ENCODE measurements at places on chromosomes 6 and 20.
A peak's percentile ranks its signal among the peaks of the same experiment; 100 is the strongest.

DNA sequence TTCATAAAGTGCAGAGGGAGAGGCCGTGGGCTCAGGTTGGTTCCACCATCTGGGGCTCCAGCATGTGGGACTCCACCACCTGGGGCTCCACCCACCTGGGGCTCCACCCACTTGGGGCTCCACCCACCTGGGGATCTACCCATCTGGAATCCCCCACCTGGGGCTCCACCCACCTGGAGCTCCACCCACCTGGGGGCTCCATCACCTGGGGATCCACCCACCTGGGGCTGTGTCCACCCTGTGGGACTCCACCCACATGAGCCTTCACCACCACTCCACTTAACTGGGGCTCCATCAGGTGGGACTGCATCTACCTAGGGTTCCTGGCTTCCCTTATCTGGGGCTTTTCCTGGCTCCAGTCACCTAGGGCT, 226.0 kb upstream of the CDYL start:
- DNase-seq = peak; percentile 53

DNA sequence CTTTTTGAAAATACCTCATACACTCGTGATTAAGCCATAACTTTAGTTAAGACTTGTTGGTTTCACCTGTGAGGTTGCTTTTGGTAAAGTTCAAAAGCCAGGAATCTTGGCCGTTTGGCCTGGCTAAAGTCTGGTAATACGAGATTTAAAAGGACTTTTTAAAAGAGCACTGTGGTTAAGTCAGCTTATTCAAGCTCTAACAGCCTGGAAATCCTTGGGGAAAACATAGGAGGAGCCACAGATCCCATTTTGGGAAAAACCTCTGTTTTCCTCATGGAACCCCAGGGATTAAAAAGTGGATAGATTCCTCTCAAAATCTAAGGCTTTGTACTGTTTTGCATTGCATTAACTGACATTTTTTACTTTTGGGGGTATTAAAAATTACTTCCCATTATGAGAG, 13.7 kb upstream of the SLC22A16 start:
- DNase-seq = no peak

GRCh38 chr20:60869625-60870024, 382.4 kb upstream of the CDH4 start:
- no peak for DNase-seq

DNA sequence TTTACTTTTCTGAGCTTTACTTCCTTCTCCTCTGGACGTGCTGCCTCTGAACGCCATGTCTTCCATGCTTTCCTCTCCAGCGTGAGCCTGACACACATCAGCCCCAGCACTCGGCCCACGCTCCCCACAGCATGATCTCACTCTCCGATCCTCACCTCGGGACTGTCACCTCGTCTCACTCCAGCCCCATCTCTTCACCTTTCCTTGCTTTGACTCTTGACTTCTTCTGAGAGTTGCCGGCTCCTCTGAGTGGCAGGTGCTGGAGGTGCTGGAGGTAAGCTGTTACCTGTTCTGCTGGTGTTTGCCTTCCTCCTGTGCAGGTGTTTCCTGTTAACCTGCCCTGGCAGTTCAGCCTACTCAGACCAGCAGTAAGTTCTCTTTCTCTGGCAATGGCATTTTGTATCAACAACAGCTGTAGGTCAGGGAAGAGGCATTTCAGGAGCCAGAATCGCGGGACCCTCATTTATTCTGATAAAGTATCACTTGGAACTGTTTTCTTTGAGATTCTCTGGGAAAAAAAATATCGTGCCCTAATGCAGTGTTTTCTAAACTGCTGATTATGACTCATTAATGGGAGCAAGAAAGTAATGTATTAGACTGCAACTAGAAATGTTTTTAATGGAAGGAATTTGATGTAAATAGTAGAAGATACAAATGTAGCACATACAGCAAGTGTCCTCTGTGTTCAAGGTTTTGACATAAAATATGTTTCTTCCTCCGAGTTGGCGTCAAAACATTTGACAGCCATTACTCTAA, 106.5 kb downstream of the ARID1B start:
- DNase-seq = no peak

DNA sequence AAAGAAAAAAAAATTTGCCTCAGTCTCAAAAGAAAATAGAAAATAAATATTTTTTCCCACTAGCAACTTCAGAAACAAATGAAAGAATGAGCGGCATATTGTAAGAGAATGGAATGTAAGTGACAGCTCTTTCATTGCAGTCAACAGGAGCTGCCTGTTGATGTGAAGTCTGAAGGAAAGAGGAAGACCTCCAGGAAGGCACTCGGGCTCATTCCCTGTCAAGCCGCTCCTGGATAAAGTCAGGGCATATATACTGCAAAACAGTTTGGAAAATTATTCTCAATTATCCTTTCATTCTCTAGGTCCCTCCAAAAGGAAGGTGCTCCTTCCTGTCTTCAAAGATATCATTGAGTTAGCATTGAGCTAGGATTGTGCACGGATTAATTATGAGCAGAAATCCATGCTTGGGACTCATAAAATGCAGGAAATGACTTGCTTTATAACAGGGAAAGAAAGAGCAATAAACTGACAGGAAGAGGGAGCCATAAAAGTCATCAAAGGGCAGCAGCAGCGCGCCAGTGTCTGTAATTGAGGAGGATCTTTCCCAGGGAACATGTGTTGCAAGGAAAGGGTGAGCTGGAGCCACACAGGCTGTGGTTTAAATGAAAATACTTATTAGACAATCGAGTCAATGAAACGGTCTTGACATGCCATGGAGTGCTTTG, 218.2 kb downstream of the C6orf118 start:
- no peak for DNase-seq

GRCh38 chr6:33321227-33321626, 3.7 kb upstream of the ZBTB22 start:
- DNase-seq = no peak

DNA sequence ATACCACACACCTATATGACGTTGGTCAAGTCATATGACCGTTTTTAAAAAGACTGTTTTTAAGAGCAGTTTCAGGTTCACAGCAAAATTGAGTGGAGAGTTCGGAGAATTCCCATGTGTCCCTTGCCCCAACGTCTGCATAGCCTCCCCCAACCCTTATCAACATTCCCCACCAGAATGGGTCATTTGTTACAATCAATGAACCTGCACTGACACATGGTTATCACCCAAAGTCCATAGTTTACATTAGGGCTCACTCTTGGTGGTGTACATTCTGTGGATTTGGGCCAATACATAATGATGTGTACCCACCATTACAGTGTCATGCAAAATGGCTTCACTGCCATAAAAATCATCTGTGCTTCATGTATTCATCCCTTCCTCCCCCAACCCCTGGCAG, 52.0 kb downstream of the ZBTB2 start:
- DNase-seq = no peak

DNA sequence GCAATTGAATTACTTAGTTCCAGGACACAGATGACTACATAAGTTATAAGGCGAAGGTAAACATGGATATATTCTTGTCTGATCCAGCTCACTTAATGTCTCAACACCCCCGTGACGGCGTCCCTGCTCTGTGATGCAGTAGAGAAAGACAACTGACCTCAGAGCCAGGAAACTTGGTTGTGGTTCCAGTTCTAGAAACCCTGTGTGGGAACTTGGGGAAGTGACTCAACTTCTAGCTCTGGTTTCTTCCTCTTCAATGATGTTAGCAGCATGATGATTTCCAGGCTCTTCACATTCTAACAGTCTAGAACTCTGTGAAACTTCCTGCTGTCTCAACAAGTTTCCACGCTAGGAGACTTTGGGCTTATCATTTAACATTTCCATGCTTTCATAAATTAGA, 18.4 kb downstream of the LAMA4 start:
- no peak for DNase-seq

DNA sequence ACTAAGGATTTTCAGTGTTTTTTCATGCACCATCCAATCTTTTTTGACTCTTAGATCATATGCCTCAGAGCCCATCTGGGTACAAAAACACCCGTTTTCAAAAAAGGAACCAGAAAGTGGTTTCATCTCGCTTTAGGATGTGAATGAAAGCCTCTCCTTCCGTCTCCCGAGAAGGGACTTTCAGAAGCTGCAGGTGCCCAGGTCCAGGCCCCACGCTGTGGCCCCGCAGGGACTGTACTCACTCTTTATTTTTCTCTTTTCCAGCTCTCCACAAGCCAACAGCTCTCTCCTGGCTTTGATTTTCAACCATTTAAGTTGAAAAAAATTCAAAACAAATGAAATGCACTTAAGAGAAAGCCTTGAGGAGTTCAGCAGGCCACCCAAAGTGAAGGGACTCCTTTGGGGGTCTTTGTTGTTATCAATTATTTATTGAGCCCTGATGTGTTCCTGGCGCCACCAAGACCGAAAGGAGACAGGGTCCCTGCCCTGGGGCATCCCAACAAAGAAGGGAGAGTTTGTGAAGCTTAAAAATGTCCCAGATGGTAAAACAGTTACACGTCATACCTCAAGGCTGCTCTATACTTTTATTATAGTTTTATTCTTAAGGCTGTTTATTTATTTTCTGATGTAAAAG, 467.3 kb downstream of the PREX1 start:
- DNase-seq = no peak

- no peak for DNase-seq
These were observed 20.7 kb downstream of the ABHD12 start for GRCh38 chr20:25369971-25370370.

DNA sequence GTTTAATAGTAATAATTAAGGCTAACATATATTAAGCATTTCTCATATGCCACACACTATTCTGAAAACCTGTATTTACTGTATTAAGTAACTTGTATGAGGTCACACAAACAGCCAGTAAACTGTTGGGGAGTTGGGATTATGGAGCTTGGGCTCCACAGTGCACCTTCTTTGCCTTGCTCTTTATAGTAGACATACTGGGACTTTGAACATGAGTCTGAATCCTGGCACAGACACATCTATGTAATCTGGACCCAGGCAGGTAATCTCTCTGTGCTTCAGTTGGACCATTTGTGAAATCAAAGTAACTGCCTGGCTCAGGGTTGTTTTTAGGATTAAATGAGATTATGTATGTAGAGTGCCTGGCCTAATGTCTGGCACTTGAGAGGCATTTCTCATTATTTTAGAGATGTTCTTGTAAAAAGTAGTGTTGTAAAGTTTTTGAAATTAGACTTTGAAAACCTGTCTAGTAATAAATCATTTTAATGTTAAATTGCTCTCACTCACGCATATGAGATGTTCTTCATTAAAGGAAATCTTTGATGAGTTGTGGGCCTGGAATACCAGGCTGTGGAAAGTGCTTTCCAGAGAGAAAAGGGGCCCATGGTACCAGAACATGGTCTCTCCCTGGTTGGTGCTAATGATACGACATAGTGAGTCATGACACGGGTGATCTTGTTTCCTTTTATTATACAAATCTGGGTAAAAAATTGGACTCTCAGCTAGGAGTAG, 34.3 kb downstream of the LRRC1 start:
- no peak for DNase-seq

GRCh38 chr6:33927616-33928015, 123.8 kb upstream of the MLN start:
- DNase-seq = no peak

DNA sequence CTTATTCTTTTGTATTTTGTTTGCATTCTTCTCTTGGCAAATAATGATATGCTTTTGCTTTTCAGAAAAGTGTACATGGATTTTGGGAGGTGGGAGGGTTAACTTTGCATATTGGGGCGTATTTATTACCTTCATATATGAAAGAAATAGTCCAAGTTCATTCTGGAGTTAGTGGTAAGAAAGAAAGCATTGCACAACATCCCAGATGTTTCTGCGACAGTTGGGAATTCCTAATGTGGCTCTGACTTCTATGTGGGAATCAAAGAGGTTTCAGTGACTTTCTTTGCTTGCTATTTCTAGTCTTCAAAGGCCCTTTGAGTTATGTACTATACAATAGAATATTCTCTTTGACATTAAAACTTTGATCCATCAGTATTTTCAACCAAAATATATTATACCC, 78.1 kb downstream of the MMUT start:
- DNase-seq = no peak

DNA sequence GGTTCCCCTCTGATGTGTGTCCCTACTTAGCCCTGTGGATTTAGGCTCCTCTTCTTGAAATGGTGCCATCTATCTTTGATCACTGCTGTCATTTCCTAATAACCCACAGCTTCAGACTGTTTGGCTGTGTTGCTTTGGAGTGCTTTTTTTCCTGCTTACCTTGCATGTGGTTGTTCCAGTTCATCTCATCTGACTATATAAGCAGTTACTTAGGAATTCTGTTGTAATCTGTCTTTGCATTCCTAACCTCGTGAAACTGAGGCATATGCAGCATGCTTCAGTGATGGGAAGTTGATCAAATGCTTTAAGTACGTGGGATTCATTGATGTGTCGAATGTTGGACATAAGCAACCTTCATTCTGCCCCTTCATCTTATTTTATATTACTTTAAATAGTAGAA, 115.8 kb upstream of the FLRT3 start:
- DNase-seq = no peak

DNA sequence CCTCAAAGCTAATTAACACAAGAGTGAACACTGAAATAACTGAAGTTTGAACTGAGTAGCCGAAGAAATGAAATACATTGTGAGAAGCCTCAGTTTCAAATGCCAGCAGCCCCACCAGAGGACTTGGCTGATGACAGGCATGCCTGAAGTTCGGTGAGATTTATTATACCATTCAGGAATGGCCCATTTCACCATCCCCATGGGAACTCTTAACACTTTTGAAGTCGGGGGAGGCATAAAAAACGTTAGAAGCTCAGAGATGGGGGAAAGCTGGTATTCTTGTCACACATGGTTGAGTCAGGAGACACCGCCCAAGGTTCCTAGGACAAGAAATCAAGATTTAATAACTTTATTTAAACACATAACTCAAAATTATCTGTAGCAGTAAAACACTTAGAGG, 17.6 kb upstream of the SLC22A3 start:
- no peak for DNase-seq

DNA sequence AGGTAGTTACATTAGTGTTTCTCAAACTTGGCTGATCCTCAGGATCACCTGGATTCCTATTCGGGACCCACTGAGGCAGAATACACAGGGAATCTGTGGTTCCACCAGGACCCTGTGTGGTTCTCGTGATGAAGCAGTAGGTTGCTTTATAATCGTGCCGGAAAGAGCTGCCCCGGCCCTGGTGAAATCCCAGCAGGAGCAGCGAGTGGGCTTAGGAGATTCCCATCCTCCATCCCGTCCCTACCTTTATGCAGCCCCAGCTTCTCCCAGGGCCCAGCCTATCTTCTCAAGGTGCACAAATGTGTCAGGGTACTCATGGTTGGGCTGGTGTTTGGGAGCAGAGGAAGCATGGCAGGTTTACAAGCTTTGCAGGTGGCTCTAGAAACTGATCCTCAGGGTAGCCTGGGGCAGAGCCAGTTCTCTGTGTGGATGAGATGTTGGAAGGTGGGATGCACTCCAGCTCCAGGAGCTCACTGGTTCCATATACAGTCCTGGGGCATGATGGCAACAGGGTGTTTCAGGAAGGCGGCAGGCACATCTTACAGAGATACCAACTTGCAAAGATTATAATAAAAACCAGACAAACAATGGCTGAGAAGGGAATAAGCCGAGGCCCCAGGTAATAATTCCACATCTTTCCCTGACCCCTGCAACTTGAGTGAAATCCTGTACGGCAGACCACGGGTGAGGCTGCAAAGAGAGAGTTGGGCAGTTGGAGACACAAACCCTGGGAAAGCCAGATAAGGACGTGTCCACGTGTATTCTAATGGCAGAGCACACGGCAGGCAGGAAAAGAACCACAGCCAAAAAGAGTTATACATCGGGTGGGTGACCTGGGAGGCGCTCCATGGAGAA, 5.9 kb downstream of the SLC22A1 start:
- DNase-seq = no peak

- DNase-seq = no peak
These were observed 144.6 kb downstream of the SOBP start for GRCh38 chr6:107634324-107635056.

- no peak for DNase-seq
These were observed 88.8 kb upstream of the ZFP64 start for GRCh38 chr20:52280407-52280806.

All from K562 (cell line).